NCI-H1092 (cell line): ENCODE measurements at places on chromosomes 7 and 10.
A peak's percentile ranks its signal among the peaks of the same experiment; 100 is the strongest.

DNA sequence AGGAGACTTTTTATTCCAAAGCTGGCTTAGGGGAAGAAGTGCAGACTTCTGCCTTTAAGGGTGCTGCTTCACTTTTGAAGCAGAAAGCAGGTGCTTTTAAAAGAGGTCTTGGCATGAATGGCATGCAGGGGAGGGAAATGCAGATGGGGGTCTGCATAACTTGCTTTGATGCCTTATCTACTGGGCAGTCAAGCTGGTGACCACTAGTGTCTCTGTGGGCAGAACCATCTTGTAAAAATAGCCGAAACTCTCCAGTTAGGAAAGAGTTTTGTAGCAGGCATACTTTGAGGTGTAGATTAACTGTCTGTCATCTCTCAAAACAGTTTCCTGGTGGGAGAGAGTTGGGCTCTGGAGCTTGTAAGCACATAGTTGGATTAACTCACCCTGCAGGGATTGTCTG, 9.9 kb upstream of the CTNNA3 start:
- DNase-seq: no peak

DNA sequence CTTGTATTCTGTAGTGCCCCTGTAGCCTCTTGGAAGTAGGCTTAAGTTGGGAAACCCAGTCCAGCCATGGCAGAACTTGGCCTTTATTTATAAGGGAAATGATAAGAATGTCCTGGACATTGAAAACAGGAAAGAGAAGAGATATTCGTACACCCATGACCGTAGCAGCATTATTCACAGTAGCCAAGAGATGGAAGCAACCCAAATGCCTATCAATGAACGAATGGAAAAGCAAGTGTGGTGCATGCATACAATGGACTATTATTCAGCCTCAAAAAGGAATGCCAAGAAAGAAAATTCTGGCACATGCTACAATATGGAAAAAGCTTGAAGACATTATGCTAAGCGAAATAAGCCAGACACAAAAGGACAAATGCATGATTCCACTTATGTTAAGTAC, 315.3 kb downstream of the CXCL12 start:
- DNase-seq: no peak

DNA sequence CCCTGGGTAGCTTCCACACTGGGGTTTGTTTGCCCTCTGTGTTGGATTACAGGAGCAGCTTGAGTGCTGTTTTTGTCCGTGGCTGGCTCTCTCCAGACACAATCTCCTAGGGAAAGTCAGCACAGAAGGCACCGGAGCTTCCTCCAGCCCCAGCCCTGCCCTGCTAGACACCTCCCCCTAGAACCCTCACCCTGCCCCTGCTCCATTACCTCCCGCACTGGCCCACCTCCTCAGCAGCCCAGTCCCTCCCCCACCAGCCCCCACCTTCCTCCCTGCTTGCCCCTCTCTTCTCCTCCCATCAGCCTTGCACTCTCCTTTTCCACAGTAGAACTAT, 130.5 kb downstream of the ADCY1 start:
- DNase-seq: no peak

DNA sequence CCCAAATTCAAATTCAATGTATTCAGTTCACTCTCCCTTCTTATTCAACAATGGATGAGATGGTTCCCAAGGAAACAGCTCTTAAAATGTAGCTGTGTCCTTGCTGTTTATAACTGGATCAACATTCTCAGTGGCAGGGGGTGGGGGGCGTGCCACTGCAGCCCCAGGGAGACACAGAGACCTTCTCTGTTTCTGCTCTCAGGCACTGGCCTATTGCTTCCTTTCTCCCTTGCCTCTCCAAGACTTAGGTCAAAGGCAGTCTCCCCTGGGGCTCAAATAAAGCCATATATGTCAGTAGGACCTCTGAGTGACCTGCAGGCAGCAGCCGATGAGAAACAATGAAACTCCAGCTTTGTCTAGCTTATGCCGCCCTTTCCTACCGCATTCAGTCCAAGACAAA, 20.7 kb downstream of the VSTM4 start:
- DNase-seq: no peak

DNA sequence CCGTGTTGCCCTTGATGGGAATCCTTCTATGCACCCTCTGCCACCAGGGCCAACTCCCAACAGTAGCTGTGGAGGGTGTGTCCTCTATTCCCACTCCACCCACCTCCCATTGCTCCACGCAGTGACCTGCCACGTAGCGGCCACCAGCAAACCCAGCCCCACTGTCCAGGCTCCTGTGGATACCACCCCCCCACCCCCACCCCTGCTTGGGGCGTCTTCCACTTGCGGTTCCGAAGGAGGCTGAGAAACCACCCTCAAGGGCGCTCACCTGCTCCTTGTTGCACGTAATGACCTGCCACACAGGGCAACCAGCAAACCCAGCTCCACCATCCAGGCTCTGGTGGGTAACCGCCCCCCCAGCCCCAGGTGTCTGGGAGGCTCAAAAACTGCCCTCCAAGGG, 72.0 kb downstream of the DIP2C start:
- DNase-seq: no peak

GRCh38 chr10:92173996-92174395, 116.9 kb downstream of the CPEB3 start:
- no peak for DNase-seq

DNA sequence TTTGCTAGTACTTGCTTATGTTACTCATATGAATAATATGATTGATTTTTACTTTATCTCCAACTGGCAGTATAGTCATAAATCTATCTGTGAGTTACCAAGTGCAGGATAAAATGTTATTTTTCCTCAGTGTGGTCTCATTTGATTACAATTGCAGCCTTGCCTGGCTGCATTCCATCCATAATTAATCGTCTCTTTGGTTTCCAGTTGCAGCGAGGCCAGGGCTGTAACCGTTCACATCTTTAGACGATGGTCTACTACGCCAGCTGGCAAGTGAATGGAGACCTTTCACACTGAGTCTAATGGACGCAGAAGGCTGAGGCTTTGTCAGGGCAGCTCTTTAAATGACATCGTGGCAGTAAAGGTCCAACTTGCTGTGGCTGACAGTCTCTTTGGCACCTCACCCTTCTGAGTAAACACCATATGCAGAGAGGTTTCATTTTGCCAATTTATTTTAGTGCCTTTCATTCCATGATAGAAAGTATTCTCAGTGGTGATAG, 84.0 kb downstream of the ARL4A start:
- peak; percentile 97 for DNase-seq

GRCh38 chr7:132112657-132113056, 463.6 kb downstream of the PLXNA4 start:
- no peak for DNase-seq
